GM04503 (cell line): ENCODE measurements at places on chromosomes 5 and 9.

GRCh38 chr9:107394264-107394663, 95.3 kb downstream of the KLF4 start:
- no peak for DNase-seq

GRCh38 chr5:135214897-135215616, 181.0 kb upstream of the PITX1 start:
- DNase-seq = no peak

GRCh38 chr5:163504079-163504931, 1.1 kb upstream of the MAT2B start:
- no peak for DNase-seq

- no peak for DNase-seq
Measured at GRCh38 chr9:69580582-69581214, 91.5 kb downstream of the APBA1 start.

DNA sequence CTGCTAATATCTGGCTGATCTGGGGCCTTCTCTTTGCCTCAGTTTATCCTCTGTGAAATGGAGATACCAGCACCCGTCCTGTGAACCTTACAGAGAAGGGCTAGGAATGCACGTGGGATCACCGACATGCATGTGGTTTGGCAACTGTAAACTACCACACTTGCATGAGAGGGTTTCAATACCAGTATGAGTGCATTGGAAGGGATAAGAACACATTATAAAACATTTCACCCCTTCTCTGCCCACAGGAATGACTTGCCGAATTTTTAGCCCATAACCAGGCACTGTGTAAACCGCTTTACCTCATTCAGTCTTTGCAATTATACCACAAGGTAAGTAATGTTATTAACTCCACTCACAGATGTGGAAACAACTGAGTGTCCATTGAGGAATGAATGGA, 8.9 kb upstream of the RAB14 start:
- DNase-seq = no peak

- DNase-seq = no peak
Measured at GRCh38 chr5:103092676-103093075, 27.3 kb downstream of the GIN1 start.

- no peak for DNase-seq
Measured at GRCh38 chr9:4592886-4593285, 69.2 kb upstream of the PLPP6 start.

- no peak for DNase-seq
Measured at GRCh38 chr5:7852542-7852941, 1.6 kb upstream of the CFAP90 start.

- no peak for DNase-seq
Measured at GRCh38 chr9:130885484-130886375, 10.9 kb downstream of the QRFP start.
